ENCODE measurements at places on chromosomes 6 and 20.

DNA sequence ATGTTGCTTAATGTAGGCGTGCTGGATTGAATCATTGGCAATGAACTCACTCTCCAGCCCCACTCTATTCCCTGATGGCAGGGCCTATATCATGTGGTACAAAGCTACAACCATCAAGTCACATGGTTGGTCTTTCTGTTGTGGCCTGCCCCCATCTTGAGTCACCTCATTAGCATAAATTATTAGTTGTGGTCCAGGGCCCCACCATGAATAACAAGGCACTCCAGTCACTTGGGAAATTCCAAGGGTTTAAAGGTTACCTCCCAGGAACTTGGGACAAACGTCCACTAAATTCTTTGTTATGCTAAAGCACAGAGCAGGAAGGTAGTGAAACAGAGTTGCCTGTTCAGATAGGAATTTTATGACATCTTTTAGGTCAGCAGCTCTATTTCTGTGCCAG, 193.7 kb downstream of the SLC35F1 start:
- no peak for DNase-seq

- DNase-seq: no peak
Measured at GRCh38 chr6:92888316-92888715, 531.0 kb downstream of the EPHA7 start.

- DNase-seq: no peak
Measured at GRCh38 chr6:100503043-100503705, 38.5 kb upstream of the SIM1 start.

GRCh38 chr20:44326391-44327159, 10.3 kb upstream of the R3HDML start:
- DNase-seq: no peak

DNA sequence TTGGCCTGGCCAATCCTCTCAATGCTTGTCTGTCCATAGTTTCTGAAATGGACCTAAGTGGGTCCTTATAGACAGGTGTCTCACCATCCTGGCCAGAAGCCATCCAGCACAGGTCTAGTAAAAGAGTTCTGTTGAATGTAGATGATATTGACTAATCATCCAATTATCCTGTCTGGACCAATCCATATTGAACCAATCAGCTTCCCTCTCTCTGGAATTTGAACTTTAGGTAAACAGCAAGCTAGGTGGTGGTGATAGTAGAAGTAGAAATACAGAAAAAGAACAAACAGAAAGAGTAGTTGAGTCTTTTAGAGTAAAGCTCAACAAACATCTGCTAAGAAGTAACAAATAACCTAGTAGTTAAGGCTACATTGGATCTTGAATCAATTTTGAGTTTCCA, 9.5 kb upstream of the PNRC1 start:
- DNase-seq: no peak

GRCh38 chr20:58014628-58015315, 213.7 kb downstream of the ANKRD60 start:
- no peak for DNase-seq

GRCh38 chr20:19864130-19864529, 106.1 kb downstream of the RIN2 start:
- no peak for DNase-seq

DNA sequence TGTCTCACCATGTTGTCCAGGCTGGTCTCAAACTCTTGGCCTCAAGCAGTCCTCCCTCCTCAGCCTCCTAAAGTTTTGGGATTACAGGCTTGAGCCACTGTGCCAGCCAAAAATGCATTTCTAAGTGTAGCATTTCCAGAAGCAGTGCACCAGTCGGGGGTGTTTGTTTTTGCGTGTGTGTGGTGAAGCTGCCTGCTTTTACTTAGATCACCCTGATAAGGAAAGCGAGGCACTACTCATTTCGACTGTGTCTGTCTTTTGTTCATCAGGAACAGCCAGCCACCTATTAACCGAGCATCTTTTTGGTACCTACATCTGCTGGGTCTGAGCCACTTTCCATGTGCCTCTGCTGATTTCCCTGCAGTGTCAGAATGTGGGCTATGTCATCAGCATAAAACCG, 18.7 kb downstream of the SIRT5 start:
- no peak for DNase-seq

DNA sequence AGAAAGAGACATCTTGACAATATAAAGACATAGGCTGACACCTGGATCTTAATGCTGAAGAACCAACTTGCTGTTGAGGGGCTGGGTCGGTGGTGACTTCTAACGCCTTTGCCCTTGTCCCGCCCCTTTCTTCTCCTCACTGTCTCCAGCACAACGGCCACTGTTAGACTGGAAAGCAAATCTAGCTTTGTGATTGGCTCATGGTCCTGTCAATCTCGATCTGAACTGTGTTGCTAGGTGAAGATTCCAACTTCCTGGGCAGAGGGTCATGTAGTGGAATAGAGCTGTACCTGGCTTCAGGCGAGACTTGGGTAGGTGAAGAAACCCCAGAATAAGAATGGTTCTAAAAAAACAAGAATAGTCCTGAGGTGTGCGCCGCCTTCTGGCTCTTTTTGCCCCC, at the start of gene PGK2:
Gene PGK2 (minus strand): TSS at position 110 of the 400 bp plus-strand sequence. CDS start 98 bp downstream, at position 12.
- DNase-seq: no peak

DNA sequence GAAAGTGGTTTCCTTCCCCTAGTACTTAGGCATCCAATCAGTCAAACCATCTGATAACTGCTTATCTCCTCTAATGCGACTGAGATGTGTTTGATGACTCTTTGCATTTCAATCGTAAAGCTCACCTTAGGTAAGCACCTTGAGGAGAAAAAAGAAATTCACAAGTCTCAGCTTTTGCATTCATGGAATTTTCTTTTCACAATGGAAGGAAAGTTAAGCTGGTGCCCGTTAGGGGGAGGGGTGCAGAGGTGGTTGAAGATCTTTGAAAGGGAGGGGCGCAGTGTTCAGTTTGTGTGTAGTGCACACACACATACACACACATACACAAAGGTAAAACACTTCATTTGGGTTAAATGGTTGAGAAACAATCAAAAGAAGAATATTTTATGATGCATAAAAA, 87.1 kb upstream of the SALL4 start:
- no peak for DNase-seq

- no peak for DNase-seq
Measured at GRCh38 chr6:66735106-66735890, 1028.3 kb upstream of the EYS start.

DNA sequence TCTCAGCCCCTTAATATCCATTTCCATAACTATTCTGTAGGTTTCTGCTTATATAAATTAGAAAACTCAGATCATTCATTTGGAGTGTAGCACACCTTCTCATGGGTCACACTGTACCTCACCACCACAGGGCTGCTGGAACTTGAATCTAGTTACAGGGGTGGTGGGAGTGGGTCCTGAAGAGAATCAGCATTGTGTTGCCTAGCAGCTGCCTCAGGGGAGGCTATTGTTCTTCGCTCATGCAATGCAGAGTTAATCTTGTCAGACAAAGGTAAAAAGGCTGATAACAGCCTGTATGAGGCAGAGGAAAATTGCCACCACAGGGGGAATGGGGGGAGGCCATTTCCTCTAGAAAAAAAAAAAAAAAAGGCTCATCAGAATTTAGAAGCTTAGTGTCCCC, 496.0 kb upstream of the ADGRB3 start:
- no peak for DNase-seq

DNA sequence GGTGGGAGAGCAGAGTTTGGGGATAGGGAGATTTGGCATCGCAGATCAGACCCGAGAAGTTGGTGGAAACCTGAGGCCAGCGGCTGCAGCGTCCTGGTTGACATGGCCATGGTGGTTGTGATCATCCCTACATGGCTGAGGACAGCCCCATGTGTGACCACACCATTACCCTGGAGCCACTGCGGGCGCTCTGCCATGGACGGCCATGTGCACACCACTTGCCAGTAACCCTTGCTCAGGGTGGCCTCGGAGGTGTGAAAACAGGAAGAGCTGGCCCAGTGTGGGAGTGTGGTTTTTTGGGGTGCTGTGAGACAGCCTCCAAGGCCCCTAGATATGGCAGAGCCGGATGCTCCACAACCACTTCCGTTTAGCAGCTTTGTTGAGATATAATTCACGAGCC, 64.4 kb downstream of the TMEM242 start:
- DNase-seq: no peak

DNA sequence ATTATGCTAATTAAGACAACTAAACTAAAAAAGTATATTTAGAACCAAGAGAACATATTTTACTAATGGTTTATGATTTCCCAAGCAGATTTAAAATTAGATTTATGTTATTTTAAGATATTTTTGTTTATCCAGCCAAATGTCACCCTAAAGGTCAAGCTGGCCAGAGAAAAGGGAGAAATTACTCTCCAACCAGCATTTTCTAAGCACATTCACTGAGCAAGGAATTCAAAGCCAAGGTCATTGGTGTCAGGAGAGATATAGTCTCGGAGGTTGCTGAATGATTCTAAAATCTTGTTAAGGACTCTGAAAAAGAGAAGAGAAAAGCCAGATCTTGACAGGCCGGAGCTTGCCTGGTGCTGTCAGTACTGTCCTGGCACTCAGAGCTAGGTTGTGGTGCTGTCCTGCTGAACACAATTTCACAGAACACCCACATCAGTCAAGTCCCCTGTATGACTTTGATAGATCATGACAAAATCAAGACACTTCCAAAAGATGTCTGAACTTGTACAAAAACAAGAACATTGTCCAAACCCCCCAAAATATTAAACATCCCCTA, 222.3 kb upstream of the SMLR1 start:
- DNase-seq: no peak

DNA sequence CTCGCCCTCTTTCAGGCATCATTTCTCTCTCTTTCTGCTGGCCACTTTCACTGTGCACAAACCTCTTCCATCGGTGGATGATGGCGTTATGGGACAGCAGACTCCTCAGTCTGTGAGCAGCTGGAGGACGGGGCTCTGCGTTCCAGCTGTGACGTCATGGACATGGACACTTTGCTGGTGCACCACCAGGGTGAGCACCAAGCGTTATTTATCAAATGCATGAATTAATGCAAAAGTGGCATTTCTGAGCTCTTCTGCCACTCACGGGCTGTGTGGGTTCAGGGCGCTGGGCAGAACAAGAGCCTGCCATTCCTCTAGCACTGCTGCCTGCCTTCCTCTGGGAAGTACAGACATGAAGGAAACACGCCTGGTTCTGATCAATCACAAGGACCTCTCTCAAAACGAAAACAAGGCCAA, 82.9 kb upstream of the MPC1 start:
- DNase-seq: no peak

DNA sequence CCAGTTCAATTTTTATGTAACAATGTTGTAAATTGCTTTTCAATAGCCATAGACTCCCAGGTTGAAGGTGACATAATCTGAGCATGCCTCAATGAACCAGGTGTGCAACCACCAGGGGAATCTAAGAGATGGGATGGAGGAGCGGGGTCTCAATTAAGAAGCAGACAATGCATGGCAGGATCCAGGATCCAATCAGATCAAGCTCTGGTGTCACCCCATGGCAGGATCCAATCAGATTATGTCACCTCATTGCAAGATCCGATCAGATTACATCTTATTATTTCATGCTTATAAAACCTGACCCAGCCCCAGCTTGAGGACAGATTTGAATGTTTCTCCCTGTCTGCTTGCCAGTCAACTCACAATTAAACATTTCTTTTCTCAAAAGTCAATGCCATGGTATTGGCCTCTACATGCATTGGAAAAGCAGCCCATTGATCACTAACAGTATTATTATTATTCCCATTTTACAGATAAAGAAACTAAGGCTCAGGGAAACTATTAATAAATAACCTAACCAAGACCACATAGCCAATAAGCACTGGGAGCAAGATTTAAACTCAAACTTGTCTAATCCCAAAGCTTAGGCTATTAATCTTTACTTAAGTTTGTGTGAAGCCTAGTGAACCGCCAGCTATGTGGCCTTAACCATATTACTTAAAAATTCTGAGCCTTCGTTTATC, 14.3 kb upstream of the SIRT5 start:
- DNase-seq: no peak

DNA sequence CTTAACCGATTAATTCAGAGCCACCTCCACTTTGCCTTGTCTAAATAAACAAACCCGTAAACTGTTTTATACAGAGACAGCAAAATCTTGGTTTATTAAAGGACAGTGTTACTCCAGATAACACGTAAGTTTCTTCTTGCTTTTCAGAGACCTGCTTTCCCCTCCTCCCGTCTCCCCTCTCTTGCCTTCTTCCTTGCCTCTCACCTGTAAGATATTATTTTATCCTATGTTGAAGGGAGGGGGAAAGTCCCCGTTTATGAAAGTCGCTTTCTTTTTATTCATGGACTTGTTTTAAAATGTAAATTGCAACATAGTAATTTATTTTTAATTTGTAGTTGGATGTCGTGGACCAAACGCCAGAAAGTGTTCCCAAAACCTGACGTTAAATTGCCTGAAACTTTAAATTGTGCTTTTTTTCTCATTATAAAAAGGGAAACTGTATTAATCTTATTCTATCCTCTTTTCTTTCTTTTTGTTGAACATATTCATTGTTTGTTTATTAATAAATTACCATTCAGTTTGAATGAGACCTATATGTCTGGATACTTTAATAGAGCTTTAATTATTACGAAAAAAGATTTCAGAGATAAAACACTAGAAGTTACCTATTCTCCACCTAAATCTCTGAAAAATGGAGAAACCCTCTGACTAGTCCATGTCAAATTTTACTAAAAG, 2.7 kb downstream of the FOXC1 start:
- DNase-seq: no peak

- no peak for DNase-seq
Measured at GRCh38 chr6:3638662-3639061, 112.9 kb downstream of the PXDC1 start.

- DNase-seq: no peak
Measured at GRCh38 chr6:31042806-31043205, 32.5 kb downstream of the MUC22 start.

GRCh38 chr20:38804682-38805501, 605 bp upstream of the PPP1R16B start:
- peak; percentile 34 for DNase-seq

- no peak for DNase-seq
Measured at GRCh38 chr6:110564703-110565421, 88.4 kb upstream of the SLC22A16 start.

DNA sequence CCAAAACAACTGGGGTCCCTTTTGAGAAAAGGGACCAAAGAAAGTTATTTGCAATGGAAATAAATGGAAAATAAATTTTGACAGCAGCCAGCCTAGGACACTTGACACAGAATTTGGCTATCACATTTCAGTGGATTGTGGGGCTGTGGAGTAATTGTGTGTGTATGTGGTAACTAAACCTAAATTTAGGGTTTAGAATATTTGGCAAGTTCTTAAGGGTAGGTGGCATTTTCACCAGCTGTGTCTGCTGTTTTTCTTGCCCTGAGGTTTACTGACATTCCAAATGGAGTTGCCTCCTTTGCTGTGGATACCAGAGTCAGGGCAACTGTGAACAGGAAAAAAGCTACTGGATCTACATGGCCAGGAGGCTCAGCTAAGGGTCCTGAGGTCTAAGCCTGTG, 270.9 kb downstream of the SLC24A3 start:
- no peak for DNase-seq

GRCh38 chr20:5221061-5221430, 94.2 kb downstream of the CDS2 start:
- DNase-seq: no peak

- no peak for DNase-seq
Measured at GRCh38 chr6:37058084-37058586, 52.7 kb downstream of the FGD2 start.
